NCI-H69 (cell line): ENCODE measurements at places on chromosomes 2 and 18.

- no peak for DNase-seq
These were observed 272.6 kb downstream of the NEDD4L start for GRCh38 chr18:58316396-58317342.

GRCh38 chr2:237464757-237465391 lies 22.2 kb upstream of the MLPH start:
- DNase-seq: no peak

- DNase-seq: peak; percentile 46
These were observed 878 bp downstream of the FBXO15 start for GRCh38 chr18:74146756-74147155.

- no peak for DNase-seq
These were observed 12.1 kb downstream of the CCT4 start for GRCh38 chr2:61876400-61876799.

DNA sequence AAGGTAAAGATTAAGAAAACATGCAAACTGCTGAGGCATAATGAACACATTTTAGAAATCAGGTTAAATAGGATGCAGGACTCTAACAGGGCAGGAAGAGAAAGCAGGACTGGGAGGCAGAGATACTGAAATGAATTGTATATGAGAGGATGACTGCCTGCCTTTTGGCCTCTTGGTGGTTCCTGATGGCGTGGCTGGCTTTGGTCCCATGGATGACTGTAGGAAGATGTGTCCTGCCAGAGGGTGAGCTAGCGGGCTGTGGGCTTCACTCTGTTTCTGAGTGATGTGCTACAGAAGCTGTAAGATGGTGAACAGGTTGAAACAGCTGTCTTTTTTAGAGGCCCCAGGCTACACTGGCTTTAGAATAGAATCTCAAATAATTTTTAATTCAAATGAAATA lies 517.0 kb downstream of the SLC4A3 start:
- no peak for DNase-seq

DNA sequence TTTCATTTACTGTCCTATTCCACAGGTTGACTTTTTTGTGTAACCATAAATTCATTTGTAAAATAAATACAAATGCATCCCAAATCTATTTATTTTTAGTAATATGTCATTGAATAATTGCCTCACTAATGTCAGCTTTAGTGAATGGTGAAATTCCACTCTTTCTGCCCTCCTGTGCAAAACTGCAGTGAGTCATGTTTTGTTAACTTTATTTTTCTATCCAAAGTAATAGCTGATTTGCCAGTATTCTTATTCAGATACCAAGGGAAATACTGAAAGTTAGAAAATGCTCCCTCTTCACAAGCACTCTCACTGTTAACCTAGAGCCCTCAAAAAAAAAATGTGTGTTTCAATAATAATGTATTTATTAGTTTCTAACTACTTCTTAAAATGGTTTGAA lies 322.8 kb downstream of the RIT2 start:
- no peak for DNase-seq

DNA sequence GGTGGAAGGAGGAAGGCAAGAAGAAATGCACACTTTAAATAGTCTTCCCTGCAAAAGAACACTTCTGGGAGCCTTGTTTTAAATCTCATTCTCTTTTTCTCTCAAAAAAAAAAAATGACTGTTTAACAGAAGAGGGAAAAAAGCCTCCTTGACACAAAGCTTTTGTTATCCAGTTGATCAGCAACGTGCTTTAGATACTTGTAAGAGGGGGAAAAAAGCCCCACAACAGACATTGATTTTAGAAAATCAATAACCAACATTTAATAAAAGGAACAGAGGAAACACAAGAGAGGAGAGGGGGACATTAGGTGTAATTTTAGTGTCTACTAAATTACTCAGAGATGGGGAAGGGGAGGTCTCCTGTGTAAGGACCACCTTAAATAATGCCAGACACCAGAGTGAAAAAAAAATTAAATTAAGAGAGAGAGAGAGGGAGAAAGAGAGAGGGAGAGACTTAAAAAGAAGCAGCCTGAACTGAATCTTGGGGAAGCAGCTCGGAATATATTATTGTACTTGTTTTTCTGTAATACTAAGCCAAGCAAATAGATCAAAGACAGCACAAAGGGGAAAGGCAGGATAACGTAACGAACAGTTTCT lies 4.7 kb downstream of the ZEB2 start:
- no peak for DNase-seq
